ENCODE measurements at places on chromosomes 2 and 18. TPM values are rescaled to one million over a fixed set of nuclear protein-coding genes. Genes with fewer than 3 reads are reported as not detected.

Gene MBP
- 44.4 TPM for total RNA-seq

Gene ADRA2B
- total RNA-seq = 0.55 TPM

DNA sequence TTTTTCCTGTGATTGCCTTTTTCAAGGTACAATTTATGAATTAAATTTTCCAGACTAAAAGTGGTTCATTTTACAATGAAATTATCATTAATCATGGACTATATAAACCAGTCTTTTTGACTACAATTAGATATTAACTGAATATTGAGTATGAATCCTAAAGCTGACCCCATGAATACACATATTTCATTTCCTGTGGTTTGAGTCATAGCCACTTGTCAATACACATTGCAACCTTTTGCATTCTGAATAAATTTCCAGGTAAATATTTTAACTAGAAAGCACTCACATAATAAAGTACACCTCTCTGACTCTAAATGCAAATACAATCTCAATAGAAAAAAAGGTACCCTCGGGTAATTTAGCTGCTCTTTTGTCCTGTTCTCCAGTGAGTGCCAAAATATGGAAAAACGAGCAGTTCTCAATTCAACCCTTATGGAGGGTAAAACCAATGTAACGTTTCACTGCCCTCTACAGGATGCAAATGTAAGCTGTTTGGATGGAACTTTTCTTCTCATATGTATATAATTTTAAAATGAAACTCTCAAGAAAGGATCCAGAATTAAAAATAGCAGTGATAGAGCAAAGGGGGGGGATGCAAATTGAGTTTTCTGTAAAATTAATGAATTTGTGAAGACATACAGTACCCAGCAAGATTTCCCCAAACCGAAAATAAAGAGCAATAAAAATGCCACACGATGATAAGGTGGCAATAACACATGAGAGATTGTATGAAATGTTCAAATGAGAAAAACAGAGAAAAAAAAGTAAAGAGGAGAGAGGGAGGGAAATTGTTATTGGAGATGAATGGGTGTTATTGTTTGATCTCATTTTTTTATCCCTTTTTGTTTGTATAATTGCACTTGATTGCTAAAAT is 1795.7 kb upstream of the PIK3C3 start:
- H3K27me3 ChIP-seq = no peaks in the 10 kb centered on the region
- H3K36me3 ChIP-seq = no peaks in the 10 kb centered on the region
- no peak overlapping the region for H3K4me3 ChIP-seq
- no peaks in the 10 kb centered on the region for H3K4me1 ChIP-seq
- no peak for DNase-seq
- no peak overlapping the region for H3K27ac ChIP-seq

DNA sequence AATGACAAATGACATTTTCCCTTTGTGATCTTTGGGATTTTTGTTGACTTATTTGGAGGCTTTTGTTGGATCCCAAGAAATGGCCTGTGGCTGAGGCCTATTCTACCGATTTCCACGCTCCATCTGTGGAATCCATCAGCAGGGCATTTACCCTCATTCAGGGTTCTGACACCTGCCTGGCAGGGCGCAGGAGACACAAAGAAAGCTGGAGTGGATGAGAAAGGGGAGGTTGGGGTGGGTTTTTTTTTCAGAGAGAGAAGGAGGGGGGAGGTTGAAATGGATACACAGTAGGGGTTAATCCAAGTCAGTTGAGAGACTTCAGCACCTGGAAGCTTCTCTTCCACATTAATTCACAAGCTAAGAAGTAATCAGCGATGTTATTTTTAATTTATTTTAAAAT is 59.7 kb downstream of the PAX3 start:
- H3K4me3 ChIP-seq = no peak overlapping the region
- no peaks in the 10 kb centered on the region for H3K4me1 ChIP-seq
- H3K27me3 ChIP-seq = peaks cover 92% of the 10 kb centered on the region
- H3K36me3 ChIP-seq = no peaks in the 10 kb centered on the region
- no peak overlapping the region for H3K27ac ChIP-seq

Gene GCKR
- total RNA-seq = 3.4 TPM
